MM.1S (cell line): ENCODE measurements at places on chromosomes 1 and 21.

GRCh38 chr1:150971583-150972416, 2.8 kb downstream of the CERS2 start:
- no peak for DNase-seq

DNA sequence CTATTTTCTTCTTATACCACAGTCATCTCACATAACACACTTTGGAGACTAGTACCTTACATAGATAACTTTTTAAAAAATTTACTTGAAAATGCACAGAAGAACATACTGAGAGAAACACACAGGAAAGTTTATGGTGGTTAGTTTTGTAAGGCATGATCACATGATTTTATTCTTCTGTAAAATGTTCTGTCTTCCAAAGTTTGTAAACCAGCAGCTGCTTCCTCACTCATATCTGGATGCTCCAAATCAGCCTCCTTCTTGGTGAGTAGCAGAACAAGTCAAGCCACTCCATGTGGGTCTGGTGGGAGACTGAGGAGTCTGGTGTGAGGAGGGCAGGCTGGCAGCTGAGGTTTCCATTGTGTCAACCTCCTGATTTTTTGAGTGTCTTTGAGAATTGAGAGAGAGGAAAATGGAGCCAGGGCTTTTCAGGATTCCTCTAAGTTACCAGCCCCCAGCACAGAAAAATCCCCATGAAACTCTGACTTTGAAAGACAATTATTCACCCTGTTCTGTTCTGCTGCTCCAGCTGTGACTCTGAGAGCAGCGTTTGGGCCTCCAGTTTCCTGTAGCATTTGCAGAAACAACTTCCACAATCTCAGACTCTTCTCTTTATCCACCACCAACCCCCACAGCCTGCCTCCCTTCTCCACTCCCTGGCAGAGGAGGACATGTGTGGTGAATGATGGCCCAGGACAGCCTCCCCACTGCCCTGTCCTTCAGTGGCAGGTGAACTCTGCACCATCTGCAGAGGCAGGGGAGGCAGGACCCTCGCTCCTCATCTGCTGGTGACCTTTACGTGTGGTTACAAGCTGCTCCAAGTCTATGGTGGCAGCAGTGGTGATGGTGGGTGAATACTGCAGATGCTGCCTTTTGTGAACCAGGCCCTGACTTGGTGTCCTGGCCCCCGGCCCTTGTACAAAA, 82.3 kb downstream of the FCRL5 start:
- no peak for DNase-seq

DNA sequence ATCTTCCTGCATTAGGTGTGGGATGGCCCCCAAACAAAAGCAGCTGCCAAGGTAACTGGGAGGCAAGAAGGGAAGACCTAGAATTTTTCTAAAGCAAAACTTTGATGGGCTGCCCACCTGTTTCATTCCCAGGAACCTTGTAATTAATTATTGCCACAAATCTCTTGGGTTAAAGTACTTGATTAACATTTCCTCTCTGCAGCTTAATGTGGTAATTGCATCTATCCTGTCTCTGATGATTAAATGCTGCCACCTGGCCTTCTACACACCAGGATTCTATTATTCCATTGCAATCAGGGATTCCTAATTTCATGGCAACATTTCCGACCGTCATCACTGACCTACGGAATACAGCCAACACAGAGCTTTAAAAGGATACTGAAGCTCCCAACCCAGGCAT, 68.3 kb upstream of the RC3H1 start:
- DNase-seq: no peak

- no peak for DNase-seq
Observed at GRCh38 chr1:53450225-53450624, 9.0 kb upstream of the DMRTB1 start.

DNA sequence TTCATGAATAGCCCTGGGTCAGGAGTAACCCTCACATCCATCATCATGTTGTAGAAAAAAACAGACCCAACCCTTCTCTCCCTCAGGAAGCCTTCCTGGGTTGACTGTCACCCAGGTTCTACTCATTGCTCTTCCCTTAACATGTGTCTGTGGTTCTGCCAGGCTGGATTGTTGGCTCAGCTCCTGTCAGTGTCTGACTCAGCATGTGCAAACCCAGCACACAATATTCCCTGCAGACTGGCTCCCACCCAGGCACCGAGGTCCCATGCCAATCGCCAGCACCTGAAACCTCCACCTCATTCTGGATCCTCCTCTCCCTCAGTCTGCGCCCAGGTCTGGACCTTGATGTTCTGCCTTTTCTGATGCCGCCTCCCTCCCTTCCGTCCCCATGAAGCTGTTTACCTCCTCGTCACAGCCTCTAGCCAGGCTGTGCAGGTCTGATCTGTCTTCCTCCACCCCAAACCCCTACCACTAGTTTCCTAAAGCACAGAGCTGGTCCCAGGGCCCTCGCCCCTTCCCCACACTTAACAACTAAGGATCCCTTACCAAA, 4.3 kb upstream of the S100A8 start:
- no peak for DNase-seq

GRCh38 chr1:60950224-60951063, 131.9 kb upstream of the NFIA start:
- DNase-seq: no peak

DNA sequence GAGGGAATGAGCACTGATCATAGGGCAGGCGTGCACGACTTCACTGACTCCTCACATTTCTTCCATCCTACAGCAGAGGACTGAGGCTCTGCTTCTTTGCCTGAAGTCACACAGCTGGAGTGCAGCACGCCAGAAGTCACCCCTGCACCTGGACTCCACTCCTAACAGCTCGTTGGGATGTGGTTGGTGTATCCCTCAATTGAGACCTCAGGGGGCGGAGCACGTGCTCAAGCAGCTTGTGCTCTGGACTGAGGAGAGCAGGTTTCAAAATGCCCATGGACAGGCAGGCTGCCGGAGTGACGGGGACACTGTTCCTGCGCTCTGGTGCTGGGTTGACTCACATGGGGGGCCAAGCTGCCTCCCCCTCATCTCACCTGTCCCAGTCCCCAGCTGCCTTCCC, 13.9 kb downstream of the CHIT1 start:
- DNase-seq: no peak

DNA sequence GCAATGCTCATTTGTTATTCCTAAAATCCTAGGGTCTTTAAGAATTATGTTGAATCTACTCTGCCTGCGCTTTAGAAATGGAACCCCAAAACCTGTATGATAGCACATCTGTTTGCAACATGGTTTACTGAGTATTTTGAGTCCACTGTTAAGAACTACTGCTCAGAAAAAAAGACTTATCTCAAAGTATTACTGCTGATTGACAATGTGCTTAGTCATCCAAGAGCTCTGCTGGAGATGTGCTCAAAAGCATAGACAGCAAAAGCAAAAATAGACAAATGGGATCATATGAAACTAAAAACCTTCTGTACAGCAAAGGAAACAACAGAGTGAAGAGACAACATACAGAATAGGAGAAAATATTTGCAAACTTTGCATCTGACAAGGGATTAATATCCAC, 107.0 kb downstream of the CTH start:
- DNase-seq: peak; percentile 66

- DNase-seq: no peak
Observed at GRCh38 chr21:25512095-25513081, 94.9 kb downstream of the MRPL39 start.

- DNase-seq: no peak
Observed at GRCh38 chr1:179016706-179017382, 8.8 kb upstream of the FAM20B start.

DNA sequence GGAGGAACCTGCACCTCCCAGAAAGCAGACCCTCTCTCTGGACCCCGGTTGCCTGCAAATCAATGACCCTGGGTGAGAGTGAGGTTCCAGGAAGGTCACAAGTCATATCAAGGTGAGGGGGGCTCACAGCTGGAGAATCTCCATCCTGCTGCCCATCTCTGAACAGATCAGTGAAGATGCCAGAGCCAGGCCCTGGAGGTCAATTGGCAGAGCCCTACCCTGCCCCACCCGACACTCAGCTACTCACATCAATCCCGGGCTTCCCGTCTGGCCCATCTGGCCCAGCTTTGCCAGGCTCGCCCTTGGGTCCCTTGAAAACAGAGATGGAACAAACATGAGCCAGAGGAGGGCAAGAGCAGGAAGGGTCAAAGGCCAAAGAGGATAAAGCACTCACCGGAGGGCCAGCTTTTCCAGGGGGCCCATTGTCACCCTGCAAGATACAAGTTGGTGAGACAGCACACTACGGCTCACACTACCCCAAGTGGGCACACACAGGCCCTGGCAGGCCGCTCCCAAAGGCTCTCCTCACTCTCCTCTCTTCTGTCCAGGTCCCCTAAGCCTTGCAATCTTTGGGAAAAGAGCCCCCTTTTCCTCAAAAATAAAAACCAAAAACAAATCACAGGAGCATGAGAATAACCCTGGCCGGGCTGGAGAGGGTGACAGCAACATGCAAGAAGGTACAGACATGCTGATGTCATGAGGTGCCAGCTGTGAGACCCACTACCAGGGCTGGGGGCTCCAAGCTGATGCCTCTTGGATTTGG, 2.9 kb downstream of the COL9A2 start:
- DNase-seq: no peak

DNA sequence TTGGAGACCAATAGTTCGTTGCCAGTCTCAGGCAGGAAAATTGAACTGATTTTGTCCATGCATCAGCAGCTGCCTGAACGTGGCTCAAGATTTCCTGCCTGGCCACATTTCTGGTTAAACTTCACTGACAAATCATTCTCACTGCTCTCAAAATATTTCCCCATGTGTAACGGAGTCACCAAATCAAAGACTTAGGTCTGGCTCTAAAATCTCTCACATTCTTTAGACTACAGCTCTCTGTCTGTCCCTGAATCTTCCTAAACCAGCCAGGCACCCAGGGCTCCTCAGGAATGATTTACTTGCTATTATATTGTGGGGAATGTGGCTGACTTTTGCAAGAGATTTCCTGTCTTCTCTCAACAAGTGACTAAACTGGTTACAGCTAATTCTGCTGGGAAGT, 49.2 kb upstream of the GJA8 start:
- DNase-seq: no peak

DNA sequence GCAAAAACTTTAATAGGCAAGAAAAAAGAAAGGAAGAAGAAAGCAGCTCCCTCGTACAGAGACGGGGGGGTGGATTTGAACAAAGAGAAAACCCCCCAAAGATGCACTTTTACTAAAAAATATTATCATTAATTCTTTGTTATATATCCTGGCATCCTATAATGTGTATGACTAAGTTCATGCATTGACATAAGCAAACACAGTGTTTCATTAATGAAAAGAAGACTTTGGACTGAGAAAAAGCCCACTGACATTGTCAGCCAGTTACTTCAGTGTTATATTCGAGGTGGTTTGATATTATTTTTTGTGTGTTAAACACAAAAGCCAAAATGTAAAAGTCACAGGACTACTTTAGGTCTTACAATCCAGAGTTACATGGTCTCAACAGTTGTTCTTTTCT, 110.1 kb upstream of the DPYD start:
- no peak for DNase-seq

- DNase-seq: peak; percentile 29
Observed at GRCh38 chr1:119885903-119886783, 10.2 kb downstream of the ADAM30 start.

- DNase-seq: no peak
Observed at GRCh38 chr1:65195495-65196417, 47.8 kb downstream of the AK4 start.

DNA sequence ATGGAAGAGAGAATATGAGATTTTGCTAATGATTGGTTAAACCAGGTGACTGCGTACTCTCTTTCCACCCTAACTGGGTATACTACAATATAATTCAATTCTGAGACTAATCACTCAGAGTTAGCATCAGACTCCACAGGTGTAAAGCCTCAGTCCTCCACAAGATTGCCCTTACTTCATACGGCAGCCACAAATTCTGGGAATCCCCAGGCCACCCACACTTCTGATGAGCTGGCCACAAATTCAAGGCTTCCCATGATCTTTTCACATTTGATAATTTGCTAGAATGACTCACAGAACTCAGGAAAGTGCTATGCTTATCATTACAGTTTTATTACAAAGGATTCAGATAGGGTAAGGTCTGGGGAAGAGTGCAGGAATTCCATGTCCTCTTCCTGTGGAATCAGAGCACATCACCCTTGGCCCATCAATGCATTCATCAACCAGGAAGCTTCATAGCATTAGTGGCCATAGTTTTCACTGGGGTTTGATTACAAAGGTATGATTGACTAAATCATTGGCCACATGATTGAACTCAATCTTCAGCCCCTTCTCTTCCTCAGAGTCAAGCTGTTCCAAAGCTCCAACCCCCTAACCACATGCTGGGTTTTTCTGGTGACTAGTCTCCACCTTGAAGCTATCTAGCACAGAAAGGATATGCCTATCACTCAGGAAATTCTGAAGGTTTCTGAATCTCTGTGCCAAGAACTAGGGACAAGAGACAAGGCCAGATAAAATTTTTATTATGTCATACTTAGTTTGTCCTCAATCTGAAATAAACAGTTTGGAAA, 131.7 kb downstream of the HHIPL2 start:
- no peak for DNase-seq

DNA sequence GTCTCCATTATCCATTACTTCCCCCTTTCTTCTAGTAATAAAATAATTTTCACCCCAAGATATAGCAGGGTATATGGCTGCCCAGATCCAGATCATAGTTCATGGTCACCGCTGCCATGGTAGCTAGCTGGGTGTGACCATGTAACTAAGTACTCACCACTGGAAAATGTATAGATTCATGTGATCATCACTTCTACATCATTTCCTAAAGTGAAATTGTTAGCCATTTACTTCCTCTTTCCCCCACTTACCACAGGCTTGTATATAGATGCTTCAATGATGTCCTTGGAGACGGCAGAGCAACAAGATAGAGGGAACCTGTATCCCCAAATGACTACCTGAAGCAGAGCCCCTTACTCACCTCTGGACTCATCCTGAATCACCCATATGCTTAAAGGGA, 22.7 kb upstream of the EYA3 start:
- DNase-seq: no peak

DNA sequence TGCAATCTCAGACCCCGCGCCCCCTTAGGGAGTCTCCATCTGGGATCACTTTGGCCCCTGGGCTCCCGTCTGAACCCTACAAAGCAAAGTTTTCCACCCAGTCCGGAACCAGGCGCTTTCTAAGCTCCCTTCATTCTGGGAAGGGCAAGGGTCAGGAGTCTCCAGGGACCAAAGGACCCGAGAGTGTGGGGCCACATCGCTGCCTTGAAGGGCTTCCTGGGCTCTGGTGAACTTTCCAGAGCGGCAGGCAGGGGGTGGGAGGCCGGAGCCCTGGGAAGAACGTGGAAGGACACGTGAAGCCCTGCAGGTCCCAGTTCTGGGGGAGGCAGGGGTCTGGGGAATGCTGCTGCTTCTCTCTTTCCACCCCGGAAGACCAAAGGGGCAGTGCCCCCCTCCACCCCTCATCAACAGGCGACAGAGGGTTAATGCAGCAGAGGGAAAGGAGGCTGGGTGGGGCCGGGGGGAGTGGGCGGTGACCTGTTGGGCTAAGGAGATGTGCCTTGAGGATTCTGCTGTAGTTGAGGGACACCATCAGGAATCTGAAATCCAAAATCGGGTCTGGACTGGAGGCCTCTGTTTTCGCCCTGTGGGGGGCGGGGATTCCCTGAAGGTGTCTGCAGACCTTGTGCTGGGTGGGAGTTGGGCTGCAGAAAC, 734 bp downstream of the CDK18 start:
- DNase-seq: no peak
